ENCODE measurements at places on chromosomes 13 and 19.

DNA sequence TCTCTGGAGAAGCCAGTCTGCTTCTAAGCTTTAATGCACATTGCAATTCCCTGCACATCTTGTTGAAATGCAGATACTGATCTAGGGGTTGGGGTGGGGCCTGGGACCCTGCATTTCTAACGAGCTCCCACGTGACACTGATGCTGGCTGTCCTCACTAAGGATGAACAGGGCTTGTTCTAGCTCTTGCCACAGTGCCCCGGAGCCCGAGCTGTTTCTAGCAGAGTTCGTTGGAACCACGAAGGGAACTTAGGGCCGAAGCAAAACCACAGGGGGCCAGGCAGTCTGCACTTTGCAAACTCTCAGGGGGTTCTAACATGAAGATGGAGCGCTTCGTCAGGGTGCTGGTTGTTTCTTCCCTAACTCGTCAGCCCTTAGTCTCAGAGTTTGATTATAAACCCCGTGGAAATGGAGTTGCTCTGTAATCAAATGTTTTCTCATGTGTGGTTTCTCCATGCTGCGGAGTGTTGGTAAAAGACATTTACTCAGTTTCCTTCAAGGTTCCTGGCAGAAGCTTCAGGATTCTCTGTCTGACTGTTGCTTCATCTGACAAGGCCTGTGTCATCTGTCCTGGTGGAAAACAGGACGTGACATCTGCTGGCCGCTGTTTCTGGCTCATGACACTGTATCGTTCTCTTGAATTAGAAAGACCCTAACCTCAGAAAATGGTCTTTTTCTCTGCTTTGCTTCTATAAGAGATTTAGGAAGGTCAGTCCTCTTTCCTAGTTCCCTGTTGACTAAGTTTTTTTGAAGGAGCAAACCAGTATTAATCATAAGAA, 221.5 kb downstream of the TEX29 start:
- DNase-seq = no peak

DNA sequence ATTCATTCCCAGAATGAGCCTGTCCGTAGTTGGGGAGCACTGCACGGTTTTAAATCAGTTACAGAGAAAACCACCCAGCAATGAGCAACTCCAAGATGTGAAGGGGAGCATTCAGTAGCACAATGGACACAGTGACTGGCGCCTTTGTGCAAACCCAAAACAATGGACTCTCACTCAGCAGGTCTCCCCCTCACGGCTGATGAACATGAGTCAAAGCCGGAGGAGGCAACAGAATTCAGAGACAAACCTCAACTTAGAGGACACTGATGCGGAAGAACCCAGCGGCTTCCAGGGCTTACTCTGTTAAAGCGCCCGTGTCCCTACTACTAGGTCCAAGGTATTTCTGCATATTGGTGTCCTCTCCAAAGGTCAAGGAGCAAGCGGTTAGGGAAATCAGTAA, 17.7 kb downstream of the PLEKHF1 start:
- no peak for DNase-seq

GRCh38 chr19:51460164-51460992, 2.1 kb upstream of the SIGLEC8 start:
- DNase-seq = no peak

- DNase-seq = no peak
Measured at GRCh38 chr19:1455336-1456120, 5.6 kb downstream of the APC2 start.

DNA sequence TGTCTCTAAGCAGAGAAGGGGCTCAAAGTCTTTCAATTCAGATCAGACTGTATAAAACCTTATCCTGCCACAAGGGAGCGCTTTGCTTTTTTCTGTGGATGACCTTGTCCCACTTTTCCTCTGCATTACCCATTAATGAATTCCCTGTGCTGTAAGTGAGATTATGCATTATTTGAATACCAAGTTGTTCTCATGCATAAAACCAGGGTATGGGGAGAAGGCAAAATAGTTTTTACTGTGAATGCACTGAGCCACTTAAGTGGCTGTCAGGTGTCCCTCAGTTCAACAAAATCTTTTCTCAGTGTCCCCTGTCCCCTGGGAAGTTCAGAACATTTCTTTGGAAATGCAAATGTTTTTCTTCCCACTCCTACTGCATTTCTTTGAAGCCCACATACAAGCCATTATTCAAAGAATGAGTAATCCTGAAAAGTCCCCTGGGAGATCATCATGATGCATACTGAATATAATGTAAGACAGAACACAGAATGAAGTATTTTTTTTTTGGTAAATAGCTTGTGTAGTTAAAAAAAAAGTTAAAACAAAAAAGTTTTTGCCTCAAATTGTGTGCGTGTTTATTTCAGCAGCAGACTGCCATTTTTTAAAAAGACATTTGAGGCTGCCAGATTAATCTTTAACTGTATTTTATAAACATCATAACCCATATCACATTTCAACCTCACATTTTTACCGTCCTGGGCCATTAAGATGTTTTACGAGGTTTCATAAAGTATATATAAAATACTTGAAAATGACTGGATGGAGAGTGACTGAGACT, 506.7 kb upstream of the PCDH9 start:
- DNase-seq = no peak

GRCh38 chr13:93977986-93978385, 501.5 kb downstream of the DCT start:
- no peak for DNase-seq

GRCh38 chr19:41172297-41173164, 20.5 kb upstream of the CYP2S1 start:
- no peak for DNase-seq

GRCh38 chr19:54029930-54030490, 33.7 kb downstream of the VSTM1 start:
- no peak for DNase-seq

DNA sequence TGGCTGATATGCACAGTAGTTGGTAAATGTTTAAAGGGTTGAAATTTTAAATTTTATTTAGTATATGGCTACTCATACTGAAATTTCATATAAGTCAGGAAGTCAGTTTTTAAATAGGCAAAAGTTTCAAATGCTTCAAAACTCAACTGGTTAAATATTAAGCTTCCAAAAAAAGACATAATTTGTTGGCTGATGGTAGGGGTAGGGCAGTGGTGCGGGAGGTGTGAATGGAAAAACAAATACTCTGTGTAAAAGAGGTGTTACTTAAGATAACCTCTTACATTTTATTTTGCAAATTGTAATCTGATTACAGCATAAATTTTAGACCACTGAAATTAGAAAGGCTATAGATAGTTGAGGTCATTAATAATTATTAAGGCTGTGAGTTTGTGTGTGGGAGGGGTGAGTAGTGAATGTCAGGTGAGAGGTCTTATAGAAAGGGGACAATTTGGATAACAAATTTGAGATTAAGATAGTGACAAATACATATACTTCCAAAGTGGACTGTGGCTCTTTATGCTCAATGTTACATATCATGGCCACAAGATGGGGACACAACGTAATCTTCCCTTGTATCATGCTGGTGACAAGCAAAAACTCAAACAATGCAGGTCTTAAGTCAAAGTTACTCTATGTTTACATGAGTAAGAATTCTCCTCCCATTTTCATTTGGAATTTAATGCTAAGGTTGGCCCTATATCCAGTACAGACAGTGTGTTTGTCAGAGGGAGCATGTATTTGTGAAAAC, 36.6 kb upstream of the OXGR1 start:
- no peak for DNase-seq

DNA sequence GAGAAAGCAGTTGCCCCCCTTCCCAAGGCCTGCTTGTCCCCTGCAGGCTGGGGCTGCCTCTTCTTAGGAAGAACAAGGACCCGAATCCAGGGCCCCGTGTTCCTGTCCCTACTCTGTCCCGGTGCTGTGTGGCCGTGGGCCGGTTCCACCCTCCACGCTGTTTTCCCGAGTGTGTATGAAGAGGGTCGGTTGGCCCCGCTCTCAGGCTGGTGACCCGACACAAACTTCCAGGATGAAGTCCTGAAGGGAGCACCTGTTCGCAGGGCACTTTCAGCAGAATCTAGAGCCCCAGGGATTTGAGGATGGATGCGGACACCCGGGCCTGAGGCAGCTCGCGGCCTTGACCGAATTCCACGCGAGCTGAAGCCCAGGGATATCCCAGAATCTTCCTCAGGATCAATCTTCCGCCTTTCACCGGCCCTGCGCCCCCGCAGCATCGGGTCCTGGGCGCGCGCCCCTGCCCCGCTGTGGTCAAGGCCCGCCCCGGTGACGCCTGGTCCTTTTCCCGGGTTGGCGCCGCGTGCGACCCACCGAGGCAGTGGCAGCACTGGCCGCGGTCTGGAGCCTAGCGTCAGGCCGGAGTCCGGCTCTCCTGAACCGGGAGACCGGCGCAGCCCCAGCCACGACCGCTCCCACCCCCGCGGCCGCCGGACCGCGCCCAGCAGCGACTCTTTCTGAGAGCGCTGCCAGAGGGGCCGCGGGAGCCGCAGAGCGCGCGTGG, 528 bp upstream of the CHST8 start:
- no peak for DNase-seq

- DNase-seq = no peak
Measured at GRCh38 chr13:113150550-113151365, 7.7 kb upstream of the PROZ start.

- no peak for DNase-seq
Measured at GRCh38 chr19:7137120-7137519, 67.6 kb downstream of the ZNF557 start.

DNA sequence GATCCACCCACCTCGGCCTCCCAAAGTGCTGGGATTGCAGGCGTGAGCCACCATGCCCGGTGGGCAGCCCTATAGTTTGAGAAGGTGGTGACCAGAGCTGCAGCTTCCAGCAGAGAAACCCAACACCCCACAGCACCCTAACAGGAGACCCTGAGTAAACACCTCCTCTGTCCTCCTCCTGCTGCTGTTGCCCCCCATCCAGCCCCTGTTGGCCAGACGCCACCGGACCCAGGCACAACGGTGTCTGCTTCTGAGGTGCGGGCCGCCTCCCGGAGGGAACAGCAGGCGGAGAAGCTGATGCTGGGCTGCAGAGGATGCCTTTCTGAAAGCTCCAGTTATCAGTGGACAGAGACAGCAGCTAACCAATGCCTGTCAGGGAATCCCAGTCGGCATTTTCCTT, 175.5 kb downstream of the COL4A1 start:
- no peak for DNase-seq

- DNase-seq = no peak
Measured at GRCh38 chr19:55446060-55446459, 3.0 kb upstream of the SHISA7 start.

GRCh38 chr13:44275381-44275780, 98.2 kb upstream of the SERP2 start:
- DNase-seq = no peak

GRCh38 chr19:10417541-10418234, 2.6 kb upstream of the PDE4A start:
- DNase-seq = no peak

- DNase-seq = no peak
Measured at GRCh38 chr13:80329250-80329649, 11.7 kb downstream of the SPRY2 start.

- DNase-seq = no peak
Measured at GRCh38 chr13:27997904-27998522, 9.5 kb upstream of the URAD start.

- DNase-seq = no peak
Measured at GRCh38 chr13:107387525-107387924, 819.6 kb upstream of the ARGLU1 start.

DNA sequence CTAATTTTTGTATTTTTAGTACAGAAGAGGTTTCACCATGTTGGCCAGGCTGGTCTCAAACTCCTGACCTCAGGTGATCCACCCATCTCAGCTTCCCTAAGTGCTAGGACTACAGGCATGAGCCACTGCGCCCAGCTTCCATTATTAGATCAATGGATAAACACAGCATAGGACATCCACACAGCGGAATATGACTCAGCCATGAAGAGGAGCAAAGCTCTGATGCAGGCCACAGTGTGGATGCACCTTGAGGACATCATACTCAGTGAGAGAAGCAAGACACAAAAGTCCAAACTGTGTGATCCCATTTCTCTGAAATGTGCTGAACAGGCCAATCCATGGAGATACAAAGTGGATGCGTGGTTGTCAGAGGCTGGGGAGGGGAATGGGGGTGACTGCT, 4.9 kb upstream of the ZBTB7A start:
- DNase-seq = no peak
